ENCODE measurements at places on chromosomes 4 and X.

DNA sequence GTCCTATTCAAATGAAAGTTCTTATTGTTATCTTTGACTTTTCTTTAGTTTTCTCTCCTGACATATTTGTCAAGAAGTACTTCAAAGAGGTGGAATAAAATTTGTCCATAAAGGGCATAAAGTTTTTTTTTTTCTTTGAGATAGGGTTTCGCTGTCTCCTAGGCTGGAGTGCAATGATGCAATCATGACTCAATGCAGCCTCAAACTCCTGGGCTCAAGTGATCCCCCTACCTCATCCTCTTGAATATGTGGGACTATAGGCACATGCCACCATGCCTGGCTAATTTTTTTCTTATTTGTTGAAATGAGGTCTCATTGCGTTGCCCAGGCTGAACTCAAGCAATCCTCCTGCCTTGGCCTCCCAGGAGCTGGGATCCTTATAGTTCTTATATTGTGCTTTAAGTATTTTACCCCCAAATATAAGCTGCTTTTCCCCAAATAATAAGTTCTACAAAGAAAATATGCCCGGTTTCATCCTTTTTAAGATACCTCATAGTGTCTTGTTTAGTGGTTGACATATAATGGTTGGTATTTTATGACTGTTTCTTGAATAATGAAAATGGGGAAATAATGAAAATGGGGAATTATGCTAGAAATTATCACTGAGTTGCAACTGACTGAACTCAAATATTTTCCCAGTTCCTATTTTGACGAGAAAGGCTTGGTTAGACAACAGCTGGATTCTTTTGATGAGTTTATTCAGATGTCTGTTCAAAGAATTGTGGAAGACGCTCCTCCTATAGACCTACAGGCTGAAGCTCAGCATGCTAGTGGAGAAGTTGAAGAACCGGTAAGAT is 11.6 kb downstream of the POLR2B start:
- DNase-seq = no peak

DNA sequence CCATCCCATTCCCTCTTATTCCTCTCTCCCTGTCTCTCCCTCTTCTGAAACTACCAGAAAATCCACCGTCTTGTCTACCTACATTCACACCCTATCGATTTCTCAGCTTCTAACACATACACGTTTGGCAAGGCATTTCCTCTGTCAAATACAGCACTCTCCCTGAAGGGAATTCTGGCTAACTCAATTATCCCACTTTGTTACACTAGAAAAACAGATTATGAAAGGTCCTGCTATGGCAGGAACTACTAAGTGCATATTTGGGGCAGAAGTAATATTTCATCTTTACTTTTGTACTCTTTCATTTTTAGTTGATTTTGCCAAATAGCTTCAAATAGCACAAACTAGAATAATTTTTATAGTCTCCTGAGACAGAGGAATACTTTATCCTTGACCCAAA is 46.6 kb upstream of the KLHL8 start:
- DNase-seq = no peak

DNA sequence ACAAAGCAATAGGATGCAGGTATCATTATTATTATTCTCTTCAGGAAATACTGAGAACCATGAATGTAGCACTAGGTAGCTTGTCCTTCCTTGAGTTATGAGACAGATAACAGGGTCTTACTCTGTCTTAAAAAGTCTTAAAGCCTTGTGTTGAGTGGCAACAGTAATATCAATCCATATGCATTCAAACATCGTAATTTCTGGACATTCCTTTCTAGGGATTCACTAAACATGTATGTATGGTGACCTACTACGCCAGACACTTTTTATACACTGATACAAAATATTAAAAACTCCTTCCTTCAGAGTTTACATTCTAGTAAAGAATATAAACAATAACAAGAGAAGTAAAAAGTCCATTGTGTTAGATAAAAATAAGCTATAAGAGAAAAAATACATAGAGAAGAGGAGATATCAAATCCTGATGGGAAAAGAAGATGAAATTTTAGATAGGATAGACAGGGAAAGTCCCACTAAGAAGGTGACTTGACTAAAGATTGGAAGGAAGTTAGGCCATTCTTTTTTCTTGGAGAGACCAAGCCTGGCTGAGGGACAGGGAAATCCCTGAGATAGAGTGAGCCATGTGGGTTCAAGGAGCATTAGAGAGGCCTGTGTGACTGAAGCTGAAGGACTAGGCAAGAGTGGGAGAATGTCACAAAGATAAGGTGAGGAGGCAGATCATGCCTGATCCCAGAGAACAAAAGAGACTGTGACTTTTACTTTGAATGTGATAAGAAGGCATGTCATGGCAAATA is 5.0 kb upstream of the DDX60L start:
- DNase-seq = no peak

GRCh38 chrX:39202641-39203040 is 401.4 kb downstream of the MID1IP1 start:
- no peak for DNase-seq

GRCh38 chr4:77600521-77601451 is 4.8 kb upstream of the CXCL13 start:
- no peak for DNase-seq

DNA sequence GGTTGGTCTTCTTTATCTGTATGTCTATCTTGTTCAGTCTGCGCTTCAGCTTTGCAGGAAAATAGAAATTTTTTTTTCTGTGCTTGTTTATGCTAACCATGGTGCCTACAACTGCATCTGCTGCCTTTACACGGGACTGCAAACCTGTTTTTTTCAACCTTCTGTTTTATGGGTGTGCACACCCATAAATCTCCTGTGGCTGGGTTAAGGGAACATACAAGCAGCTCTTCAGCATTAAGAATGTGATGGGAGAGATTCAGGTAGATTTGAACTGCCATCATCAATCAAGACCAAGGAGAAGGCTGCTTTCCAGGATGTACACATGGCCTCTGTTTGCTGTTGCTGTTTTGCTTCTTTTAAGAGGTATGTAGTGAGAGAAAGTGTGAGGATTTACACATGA is 502.9 kb downstream of the ANKRD50 start:
- no peak for DNase-seq

DNA sequence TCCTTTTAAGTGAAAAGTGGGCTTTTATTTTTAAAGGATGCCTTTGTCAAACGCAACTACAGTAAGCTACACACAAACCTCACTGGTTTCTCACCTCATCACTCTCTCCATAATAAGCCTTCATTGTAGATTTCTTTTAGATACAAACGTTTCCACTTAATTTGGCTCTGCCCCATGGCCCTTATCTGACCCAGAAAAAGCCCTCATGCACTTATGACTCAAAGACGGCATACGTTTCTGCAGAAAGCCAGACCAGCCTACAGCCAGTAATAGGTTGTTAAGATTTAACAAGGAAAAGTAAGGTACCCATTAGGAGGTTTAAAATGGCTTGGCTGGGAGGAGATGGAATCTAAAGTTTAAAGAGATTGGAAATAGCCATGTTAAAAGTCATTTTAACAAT is 914.6 kb upstream of the INTU start:
- DNase-seq = no peak

DNA sequence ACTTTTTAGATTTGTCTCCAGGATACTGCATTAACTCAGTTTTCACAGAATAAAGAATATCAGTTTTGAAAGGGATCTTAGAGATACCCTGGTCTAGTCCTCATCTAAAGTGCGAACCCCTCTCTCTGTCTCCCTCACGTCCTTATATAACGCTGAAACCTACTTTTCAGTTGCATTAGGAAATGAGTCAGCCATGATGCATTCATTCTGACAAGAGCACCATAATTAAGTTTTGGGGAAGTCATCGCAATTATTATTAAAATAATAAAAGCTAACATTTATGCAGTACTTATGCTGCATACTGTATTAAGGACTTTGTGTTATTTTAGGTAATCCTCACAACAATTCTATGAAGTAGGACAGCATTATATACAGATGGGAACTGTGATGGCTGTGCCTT is 116.1 kb downstream of the REELD1 start:
- no peak for DNase-seq

DNA sequence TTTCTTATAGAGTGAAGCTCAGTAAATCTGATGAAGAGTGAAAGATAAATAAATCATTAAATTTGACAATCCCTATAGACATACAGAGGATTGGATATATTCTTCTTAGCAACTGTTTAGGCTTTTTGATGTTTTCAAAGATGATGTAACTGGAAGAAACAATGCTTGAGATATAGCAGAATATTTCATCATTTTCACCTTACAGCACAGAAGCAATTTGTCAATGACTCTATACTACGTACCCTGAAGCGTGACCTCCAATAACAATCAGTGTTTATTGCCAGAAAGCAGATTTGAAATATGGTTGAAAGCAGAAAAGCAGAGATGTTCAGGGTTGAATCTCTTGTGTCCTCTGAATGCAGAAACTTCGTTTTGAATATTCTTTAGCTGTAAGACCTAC is 228.4 kb downstream of the DTHD1 start:
- no peak for DNase-seq

- no peak for DNase-seq
Observed at GRCh38 chr4:93515208-93515607, 313.3 kb upstream of the ATOH1 start.

- no peak for DNase-seq
Observed at GRCh38 chr4:69876071-69876470, 16.1 kb upstream of the SULT1E1 start.

GRCh38 chr4:30536231-30536630 is 183.9 kb upstream of the PCDH7 start:
- no peak for DNase-seq

DNA sequence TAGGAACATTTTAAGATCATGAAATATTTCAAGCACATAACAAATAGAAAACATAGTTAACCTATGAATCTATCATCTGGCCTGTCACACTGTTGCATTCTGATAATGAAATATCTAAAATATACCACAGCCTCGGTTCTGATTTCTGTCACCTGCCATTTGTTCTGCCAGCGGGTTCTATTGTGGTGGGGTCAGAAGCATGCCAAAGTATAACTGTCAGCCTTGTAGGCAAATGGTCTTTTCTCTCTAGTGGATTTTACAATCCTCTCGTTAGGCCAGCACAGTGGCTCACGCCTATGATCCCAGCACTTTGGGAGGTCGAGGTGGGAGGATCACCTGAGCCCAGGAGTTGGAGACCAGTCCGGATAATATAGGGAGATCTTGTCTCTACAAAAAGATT is 47.9 kb downstream of the HTRA3 start:
- DNase-seq = no peak

DNA sequence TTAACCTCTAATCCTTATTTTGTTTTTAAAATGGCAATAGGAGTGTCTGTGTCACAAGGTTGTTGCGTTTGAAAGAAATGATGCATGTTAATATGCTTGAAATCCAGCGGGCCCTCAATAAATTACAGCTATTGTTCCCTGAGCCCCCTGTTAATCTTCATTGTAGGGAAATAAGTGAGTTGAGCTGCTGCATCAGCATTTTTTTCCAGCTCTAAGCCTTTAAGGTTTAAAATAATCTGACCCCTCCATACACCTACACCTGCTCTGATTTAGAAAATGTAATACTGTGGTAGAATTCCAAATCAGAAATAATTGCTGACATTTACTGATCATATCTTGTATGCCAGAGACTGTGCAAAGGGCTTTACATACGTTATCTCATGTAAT is 2.6 kb upstream of the MSMO1 start:
- no peak for DNase-seq

DNA sequence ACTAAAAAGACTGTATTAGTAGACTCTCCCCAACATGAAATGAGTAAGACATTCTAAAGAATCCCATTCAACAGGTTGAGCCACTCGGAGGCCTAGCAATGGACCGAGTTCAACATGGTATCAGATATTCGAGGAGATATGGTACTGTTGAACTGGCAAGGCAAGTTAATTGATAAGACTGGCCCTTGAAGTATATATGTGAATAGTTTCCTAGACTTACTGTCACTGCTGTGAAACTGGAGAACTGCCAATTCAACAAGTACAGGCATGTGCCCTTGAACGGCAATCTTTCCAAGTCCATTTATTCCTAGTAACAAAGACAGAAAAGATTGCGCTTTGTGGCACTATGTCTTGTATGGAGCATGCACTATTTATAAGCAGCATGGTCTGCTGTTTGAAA is 24.4 kb downstream of the FAT1 start:
- no peak for DNase-seq

DNA sequence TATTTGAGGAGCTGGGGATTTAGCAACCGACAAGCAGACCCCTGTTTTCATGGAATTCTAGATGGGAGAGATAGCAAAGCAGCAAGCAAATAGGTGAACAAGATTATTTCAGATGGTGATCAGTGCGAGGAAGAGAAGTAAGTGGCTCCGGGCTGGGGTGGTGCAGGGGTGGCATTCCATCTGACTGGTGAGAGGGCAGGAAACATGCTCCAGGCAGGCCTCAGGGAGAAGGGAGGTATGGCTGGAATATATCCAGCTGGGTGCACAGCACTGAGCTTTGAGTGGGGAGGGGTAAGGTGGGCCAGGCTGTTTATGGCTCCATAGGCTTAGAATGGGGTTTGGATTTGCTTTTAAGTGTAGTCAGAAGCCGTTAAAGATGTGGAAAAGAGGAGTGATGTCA is 21.2 kb downstream of the PTTG2 start:
- no peak for DNase-seq

DNA sequence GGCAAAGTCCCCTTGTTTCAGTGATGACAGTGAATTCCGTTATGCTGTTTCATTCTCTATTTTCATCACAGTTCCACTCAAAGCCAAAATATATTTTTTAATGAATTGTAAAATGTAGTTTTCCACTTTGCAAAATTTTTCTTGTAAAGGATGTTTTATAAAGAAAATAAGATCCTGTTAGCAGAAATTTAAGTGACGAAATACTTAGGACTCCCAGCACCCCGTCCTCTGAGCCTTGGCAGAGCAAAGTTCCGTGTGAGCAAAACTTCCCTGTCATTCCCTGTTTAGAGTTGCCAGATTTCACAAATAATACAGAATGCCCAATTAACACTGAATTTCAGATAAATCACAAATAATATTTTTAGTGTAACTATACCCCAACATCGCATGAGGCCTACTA is 81.0 kb upstream of the RBPJ start:
- no peak for DNase-seq

DNA sequence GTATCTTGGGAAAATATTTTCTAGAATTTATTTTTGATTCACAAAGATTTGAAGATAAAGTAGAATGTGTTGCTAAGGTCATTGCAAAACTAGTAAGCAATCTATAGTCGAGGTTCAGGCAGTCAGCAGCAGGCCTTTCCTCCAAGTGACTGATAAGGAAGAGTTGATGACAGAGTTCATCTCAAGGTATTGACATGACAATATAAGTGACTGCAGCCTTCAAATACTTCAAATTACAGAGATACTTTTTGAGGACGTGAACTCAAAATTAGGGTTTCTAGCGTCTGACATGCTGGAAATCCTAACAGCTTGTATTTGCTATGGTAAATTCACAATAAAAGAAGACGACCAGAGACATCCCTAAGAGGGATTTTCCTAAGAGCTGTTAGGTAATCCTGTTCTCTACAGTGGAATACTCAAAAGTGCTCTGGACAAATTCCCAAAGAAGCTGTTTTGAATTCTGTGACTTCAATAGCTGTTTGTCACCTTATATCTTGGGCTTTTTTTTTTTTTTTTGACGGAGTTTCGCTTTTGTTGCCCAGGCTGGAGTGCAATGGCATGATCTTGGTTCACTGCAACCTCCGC is 7.4 kb downstream of the ARHGAP10 start:
- no peak for DNase-seq

GRCh38 chr4:177511611-177512010 is 69.4 kb upstream of the AGA start:
- no peak for DNase-seq

All from SIG-M5 (cell line).